ENCODE measurements at places on chromosomes 7 and 10. TPM values are rescaled to one million over a fixed set of nuclear protein-coding genes. Genes with fewer than 3 reads are reported as not detected.

GRCh38 chr7:68248973-68249372, 1252.3 kb downstream of the TYW1 start:
- DNase-seq: no peak

GRCh38 chr10:117348236-117348635, 27.0 kb downstream of the PDZD8 start:
- no peak for DNase-seq

- DNase-seq: no peak
Measured at GRCh38 chr7:114835861-114836260, 86.0 kb upstream of the MDFIC start.

ARMC3 gene
- polyA plus RNA-seq: not detected

Data from forelimb muscle (tissue), 1 donor.